Memory B cell (primary cell): ENCODE measurements at places on chromosomes 11 and 22.

DNA sequence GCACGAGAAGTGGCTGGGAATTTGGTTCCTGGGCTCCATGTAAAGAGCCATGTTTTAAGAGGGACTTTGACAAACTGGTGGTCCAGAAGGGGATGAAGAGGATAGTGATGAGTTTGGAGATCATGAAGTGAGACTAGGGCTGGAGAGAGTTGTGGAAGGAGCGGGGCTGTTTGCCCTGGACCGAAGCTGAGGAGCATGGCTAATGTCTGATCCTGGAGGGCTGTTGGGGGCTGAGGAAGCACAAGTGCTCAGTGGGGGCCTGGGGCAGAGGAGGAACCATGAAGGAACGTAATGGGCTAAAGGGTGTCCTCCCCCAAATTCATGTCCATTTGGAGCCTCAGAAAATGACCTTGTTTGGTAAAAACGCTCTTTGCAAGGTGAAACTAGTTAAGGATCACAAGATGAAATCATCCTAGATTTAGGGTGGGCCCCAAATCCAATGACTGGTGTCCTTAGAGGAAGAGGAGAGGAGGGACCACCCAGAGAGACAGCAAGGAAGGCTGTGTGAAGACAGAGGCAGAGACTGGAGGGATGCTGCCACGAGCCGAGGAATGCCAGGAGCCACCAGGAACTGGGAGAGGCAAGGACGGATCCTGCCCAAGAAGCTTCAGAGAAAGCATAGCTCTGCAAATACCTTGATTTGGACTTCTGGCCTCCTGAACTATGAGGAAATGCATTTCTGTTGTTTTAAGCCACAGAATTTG, 107.3 kb upstream of the LMO1 start:
- DNase-seq: no peak

- DNase-seq: no peak
Measured at GRCh38 chr11:63897459-63898146, 19.4 kb downstream of the RCOR2 start.

GRCh38 chr11:98053851-98054250, 966.9 kb upstream of the CNTN5 start:
- no peak for DNase-seq

DNA sequence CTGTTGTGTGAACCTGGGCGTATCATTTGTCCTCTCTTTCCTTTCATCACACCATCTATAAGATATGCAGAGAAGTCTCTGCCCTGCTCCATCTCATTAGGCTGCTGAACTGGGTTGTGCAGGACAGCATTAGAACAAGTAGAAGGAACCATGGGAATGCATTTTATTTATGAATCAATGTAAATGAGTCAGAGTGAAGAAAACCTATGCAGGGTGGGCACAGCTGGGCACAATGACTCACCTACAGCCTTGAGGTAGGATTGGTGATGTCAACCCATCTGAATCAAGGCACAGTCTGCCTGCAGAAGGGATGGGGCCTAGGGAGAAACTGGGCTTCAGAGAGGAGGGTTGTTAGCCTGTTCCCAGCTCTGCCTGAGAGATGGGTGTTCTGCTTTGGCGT, 123.4 kb downstream of the CSNK2A3 start:
- DNase-seq: no peak

DNA sequence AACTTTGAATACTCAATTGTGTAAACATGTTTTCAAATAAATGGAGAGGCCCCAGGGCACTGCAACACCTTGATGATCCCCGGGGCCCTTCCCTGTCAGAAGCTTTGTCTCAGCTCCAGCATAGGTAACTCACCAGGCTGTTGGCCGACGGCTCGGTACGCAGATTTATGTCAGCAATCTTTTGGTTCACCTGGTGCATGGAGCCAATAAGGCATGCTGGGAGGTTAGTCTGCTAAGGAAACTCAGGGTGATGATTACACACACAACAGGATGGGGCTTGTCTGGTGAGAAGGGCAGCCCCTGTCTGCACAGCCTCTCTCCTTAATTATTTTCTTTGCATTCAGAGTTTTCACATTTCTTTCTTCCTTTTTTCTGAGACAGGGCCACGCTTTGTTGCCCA, 10.8 kb downstream of the FAM227A start:
- DNase-seq: no peak

- no peak for DNase-seq
Measured at GRCh38 chr22:19809741-19810140, 44.9 kb downstream of the GNB1L start.
